ENCODE measurements at places on chromosomes 2 and 18.

GRCh38 chr2:15720561-15721307 is 129.1 kb downstream of the DDX1 start:
- no peak for DNase-seq

- no peak for DNase-seq
Measured at GRCh38 chr2:240130393-240131195, 5.5 kb downstream of the COPS9 start.

GRCh38 chr18:44651918-44652572 is 28.6 kb upstream of the SETBP1 start:
- no peak for DNase-seq

DNA sequence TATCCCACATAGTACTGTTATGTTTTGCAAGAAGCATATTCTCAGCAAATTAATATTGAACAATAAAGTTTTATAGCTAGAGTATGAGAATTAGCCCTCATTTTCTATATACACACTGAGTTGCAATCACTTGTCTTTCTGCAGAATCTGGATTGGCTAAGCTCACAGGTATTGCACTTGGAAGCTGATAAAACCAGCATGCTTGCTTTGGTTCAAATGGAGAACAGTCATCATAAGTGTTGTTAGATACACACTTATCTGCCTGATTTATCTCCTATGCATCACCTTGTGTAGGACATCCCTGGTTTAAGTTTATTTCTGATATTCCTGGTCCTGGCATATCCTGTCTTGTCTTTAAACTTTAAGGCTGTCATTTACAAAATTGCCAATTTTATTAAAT is 38.0 kb upstream of the CYP20A1 start:
- no peak for DNase-seq

- DNase-seq: peak; percentile 95
Measured at GRCh38 chr18:68177807-68178702, 536.9 kb downstream of the TMX3 start.

GRCh38 chr2:171253900-171254650 is 93.4 kb upstream of the TLK1 start:
- DNase-seq: no peak

GRCh38 chr2:85823951-85824350 is 64.8 kb downstream of the ST3GAL5 start:
- DNase-seq: no peak

DNA sequence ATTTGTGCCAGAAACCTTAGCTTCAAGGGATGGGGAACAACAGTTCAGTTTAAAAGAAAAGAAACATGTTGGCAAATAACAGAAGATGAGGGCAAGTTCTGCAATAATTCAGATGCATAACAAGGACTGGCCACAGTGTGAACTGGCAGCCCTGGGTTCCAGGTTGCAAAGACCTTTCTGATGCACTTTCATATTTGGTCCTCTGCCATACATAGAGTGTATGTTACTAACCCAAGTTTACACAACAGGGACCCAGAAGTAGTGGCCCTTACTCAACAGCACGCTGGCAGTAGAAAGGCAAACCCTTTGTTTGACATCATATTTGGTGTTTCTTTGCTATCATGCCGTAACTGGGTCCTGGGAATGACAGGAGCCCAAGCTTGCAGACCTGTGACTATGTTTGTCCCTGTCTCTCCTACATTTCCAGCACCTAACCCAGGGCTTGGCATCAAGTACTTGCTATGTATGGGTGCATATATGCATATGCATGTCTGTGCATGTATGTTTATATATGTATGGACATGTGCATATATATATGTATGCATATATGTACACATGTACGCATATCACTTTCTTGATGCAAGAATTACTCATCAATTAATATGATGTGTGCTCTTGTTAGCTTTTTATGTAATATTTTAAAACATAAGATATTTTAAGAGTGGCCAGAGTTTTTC is 94.3 kb downstream of the MBP start:
- DNase-seq: no peak

DNA sequence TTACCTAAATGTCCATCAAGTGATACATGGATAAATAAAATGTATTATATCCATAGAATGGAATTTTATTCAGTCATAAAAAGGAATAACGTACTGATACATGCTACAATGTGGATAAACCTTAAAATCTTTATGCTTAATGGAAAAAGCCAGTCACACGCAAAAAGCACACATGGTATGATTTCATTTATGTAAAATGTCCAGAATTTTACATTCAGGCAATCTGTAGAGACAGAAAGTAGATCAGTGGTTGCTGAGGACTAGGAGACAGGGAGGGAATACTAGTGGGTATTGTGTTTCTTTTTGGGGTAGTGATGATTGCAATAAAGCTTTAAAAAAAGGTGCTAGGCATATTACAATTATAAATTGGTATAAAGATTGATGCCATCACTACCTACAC is 30.7 kb upstream of the CD302 start:
- no peak for DNase-seq

DNA sequence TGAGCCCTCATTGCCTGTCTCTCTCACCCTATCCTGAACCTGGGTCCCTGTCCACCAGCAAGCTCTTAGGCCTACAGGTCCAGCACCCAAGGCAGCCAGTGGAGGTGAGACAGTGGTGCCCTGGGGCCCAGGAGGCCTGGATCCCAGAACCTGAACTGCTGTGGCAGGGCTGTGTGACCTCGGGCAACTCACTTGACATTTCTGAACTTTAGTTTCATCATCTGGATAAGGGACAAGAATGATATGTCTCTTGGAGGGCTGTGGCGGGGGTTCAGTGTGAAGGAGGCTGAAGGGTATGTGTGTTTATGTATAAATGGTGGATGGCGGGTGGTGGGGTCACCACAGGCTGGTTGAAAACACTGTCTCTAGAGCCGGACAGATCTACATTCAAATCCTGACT is 10.9 kb downstream of the CIB4 start:
- DNase-seq: no peak

- DNase-seq: peak; percentile 74
Measured at GRCh38 chr2:230219419-230220331, at the start of gene SP110. Gene SP110, minus strand, starts transcription at chr2:230219984. Its CDS starts 3,057 bp downstream, at chr2:230216927.

GRCh38 chr2:104641786-104642185 is 212.1 kb upstream of the POU3F3 start:
- no peak for DNase-seq

DNA sequence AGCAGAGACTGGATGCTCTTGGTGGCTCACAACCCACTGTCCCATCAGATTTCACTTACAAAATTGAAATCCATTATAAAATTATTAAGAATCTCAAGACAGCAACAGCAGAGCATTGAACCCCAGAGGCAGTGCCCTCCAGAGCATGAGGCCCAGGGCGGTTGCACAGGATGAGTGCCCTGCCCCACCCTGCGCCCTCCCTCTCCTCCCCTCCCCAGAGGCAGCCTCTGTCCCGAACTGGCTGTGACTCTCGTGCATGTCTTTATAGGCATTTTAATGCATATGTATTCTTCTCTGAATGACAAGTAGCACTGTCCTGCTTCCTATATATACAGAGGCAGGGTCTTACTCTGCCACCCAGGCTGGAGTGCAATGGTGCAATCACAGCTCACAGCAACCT is 10.4 kb downstream of the MFSD2B start:
- no peak for DNase-seq

- no peak for DNase-seq
Measured at GRCh38 chr2:126761981-126762878, 106.3 kb downstream of the GYPC start.

GRCh38 chr2:8536686-8537561 is 144.9 kb upstream of the ID2 start:
- DNase-seq: no peak

DNA sequence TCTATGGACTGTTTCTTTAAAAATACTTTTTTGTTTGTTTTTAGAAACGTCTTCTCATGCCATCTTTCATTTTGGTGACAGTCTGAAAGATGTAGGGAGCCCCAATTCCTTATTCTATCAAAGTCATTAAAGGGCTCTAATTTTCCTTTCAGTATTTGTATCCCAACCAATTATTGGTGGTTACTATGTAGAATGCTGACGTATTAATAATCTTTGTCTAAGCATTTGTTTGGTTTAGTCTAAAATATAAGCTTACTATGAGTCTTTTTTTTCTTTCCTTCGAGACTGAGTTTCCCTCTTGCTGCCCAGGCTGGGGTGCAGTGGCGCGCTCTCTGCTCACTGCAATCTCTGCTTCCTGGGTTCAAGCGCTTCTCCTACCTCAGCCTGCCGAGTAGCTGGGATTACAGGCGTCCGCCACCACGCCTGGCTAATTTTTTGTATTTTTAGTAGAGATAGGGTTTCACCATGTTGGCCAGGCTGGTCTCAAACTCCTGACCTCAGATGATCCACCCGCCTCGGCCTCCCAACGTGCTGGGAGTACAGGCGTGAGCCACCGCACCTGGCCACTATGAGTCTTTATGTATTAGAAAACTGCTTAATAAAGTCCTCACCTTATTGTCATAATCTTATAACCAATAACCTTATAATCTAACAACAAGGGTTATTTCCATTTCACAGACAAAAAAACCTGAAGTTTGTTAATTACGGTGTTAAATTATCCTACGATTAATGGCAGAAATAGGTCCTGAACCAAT is 849 bp upstream of the VRK2 start:
- DNase-seq: no peak

DNA sequence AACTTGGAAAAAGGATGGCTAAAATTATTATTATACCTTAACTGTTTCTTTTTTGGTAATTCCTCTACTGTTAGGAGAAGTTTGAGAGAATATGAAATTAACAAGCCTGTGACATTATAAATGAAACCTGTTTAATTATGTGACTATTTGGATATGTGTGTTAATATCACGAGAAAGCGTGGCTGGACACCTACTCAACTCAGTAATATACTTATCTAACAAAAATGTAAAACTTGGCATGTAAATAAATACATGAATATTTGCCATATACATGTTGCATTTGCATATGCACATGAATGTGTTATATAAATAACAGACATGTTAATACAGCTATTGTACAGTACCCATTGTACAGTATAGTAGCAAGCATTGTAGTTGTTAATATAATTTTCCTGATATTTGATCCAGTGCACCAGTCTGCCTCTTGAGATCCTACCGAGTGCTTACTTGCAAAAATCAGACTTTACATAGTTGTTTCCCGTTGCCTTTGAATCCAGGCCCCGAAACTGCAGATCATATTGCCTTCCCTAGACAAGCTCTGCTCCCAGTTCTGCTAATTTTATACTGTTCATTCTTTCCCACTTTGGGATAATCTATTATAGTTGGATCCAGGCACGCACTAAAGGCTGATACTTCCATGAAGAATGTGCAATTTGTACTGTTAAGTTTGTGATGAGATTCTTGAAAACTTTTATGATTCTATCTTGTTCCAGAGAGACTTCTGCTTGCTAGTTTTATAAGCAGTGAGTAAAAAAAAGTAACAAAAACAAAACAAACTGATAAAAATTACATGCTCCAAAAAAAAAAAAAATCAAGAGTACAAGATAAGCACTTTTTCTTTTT is 395.6 kb downstream of the ARHGAP15 start:
- no peak for DNase-seq

DNA sequence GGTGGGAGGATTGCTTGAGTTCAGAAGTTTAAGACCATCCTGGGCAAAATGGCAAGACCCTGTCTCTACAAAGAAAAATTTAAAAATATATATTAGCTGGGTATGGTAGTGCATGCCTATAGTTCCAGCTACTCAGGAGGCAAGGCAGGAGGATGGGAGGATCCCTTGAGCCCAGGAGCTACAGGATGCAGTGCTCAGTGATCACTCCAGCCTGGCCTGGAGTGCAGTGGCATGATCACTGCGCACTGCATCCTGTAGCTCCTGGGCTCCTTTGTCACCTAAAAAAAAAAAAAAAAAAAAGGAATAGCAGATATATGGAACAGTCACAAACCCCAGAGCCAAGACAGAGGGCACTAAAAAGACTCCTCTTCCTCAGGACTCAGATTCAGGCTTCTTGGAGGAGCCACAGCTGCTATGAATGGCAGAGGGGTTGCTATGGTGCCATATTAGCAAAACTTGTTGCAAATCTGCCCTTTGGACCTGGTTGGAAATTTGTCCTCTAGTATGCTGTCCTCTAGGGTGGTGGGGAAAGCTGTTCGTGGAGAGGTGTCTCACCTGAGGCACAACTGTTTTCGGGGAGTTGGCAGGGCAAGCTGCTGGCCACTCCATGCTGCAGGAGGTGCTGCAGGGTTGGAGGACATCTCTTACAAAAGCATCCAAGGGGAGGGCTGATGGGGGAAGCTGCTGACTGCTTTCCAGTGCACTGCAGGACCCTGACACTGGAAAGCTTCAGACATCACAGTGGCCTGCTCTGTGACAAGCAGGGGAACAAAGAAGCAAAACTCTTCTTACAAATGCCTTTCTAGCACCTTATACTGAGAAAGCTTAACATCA is 22.7 kb downstream of the CYP20A1 start:
- no peak for DNase-seq

DNA sequence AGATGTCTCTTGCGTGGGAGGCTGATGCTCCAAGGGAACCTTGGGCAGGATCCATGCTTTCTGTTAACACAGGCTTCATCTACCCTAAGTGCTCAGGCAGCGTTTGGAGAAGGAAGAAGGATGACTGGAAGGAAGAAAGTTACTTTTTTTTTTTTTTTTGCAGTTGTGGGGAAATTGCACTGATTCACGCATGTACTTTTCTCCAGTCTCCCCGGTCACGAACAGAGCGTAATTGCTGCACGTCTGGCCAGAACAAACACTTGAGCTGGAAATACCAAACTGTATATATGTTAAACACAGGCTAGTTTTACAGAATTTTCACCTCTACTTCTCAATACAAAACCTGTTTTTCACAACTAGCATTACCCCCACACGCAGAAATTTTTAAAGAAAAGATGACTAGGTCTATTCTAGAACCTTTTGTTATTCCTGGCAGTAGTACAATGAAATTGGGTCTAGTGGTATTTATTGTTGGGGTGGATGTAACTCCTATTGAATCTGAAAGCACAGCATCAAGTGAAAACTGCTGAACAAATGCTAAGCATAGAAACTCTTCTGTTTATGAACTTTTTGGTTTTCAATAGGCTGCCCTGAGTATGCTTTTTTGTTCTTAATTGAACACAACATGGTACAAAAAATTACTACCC is 9.3 kb upstream of the SCYGR5 start:
- DNase-seq: no peak

GRCh38 chr2:151708788-151709187 is 25.5 kb downstream of the NEB start:
- no peak for DNase-seq

DNA sequence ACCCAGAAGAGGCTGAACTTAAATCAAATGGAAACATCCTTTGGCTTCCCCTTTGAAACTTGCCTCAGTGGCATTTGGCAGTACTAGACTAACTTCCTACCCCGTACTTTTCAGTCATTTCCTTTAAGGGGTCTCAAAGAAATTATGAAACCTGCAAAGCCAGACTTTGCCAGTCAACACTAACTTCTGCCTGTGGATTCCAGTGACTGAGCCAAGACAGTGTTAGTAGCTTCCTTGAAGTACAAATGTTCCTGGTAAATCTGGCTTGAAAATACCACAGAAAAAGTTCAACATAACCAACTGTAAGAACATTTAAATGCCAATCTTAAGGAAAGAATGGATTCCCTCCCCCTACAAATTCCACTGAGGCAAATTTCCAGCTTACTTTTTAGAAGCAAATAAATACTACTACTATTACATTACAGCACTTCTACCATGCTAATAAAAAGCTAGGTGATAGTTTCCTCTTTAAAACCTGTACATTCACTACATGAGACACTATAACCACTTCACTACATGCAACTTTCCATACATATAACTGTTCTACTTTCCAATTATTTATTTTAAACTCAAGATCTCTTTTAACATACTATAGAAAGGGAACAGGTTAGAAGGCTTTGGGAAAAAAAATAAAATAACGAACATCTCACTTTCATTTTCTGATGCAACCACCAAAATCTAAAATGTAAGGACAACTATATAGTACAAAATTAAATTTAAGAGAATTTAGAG is 2.4 kb downstream of the PELI1 start:
- no peak for DNase-seq

GRCh38 chr2:234792621-234793022 is 159.2 kb upstream of the SH3BP4 start:
- no peak for DNase-seq

Data from LNCaP clone FGC (cell line).